ENCODE measurements at places on chromosomes 1 and 21.

- DNase-seq, result no peak
Measured at GRCh38 chr21:21210552-21210951, 212.3 kb downstream of the NCAM2 start.

GRCh38 chr1:203612932-203613682 lies 13.5 kb upstream of the ATP2B4 start:
- no peak for DNase-seq

DNA sequence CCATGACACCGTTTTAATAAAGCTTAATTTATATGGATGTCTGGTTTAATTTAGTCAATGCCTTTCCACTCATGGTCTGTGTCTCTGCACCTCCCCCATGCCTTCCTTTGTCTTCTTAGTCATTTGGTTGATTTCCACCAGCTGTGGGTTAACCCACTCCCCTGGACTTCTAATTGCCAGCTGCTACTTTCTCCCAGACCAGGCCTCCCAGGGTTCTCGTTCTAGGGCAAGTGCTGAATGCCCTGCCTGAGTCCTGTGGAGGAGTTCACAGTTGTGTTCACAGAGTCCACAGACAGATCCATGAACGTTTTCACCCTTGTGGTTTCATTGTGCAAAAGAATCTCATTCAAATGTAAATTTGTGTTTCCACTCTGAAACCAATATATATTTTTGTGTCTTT lies 243.4 kb downstream of the NUF2 start:
- DNase-seq, result no peak

GRCh38 chr1:19346026-19346425 lies 33.9 kb downstream of the SLC66A1 start:
- DNase-seq, result no peak

All from NCI-H2171 (cell line).